Kasumi-1 (cell line): ENCODE measurements at places on chromosomes 16 and 17.

GRCh38 chr16:30697264-30698138 lies 1.5 kb upstream of the SRCAP start:
- DNase-seq = peak; percentile 88

GRCh38 chr16:57497121-57497520 lies 10.8 kb upstream of the DOK4 start:
- DNase-seq = no peak

DNA sequence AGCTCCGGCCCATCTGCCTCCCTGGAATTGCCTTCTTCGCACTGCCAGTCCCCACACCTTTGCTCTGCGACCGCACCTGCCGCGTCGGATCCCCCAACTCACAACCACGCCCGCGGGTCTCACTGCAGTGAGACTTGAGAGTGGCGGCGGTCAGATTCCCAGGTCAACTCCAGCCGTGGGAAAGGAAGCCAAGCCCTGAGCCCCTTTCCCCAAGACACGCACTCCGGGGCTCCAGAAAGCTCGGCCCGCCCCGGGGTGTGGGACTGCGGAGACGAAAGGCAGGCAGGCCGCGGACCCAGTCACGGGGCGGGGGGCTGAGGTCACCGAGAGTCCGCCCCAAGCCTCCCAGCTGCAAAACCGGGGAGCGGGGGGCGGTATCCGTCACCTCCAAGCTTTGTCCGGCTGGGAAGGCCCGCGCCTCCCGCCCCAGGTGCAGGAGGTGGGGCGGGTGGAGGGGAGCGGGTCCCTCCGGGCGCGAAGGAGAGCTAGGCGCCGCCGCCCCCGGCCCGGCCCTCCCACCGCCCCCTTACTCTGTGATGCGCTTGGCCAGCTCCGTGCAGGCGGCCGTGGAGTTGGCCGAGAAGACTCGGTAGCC lies 615 bp downstream of the PRPSAP1 start:
- no peak for DNase-seq

GRCh38 chr16:27943766-27944165 lies 119.7 kb downstream of the GSG1L start:
- no peak for DNase-seq

- no peak for DNase-seq
These were observed 14.4 kb downstream of the CANT1 start for GRCh38 chr17:78995022-78995760.

DNA sequence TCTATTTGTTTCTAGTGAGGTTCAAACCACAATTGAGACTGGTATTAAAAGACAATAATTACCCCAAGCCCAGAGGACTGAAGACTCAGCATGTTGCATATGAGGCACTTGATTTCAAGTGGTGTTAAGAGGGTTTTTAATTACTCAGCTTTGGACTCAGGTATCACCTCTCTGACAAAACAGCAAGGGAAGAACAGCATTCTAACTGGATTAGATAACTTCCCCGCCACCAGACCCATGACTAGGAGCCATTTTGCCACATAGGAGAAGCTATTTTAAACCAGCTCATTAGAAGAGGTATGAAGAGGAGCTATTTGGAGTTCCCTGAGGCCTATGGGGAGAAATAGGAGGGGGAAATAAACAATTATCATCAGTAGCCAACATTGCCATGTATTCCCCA lies 226.1 kb upstream of the TOX3 start:
- no peak for DNase-seq

- DNase-seq = no peak
These were observed 5.3 kb downstream of the CYGB start for GRCh38 chr17:76532072-76532651.

DNA sequence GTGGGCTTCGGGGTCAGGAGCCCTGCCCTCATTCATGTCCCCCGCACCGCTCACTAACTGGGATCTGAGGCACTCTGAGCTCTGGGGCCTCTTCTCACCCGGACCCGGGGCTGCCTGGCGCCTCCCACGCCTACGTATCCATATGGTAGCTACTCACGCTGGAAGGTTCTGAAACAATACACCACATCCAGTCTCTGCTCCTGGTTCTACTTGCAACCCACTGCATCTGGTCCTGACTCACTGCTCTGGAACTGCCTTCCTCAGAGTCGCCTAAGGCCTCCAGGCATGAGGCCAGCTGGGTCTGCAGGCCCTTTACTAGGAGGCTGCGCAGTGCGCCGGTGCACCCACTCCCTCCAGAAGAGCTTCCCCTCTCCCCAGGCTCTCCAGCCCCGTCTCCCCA lies 18.1 kb downstream of the USP36 start:
- DNase-seq = no peak

- DNase-seq = no peak
These were observed 157.7 kb upstream of the RPL38 start for GRCh38 chr17:74045608-74046280.

- DNase-seq = no peak
These were observed 20.1 kb downstream of the CCDC102A start for GRCh38 chr16:57516176-57516725.

DNA sequence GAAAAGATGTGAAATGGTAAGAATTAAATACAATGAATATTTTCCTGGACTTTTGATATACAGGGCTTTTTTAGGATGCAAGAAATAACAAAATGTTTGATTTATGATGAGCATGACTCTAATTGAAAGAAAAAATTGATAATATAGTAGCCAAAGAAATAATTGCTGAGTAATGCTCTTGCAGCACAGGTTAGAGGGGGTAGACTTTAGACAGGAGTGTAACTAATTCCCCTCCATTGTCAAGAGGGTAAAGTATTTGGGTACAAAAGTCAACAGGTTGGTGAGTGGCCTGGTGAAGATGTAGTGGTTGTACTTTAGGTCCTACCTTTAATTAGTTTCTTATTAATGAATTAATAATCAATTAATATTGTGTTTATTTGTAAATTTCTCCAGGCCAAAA lies 912.3 kb downstream of the KCNJ2 start:
- no peak for DNase-seq

DNA sequence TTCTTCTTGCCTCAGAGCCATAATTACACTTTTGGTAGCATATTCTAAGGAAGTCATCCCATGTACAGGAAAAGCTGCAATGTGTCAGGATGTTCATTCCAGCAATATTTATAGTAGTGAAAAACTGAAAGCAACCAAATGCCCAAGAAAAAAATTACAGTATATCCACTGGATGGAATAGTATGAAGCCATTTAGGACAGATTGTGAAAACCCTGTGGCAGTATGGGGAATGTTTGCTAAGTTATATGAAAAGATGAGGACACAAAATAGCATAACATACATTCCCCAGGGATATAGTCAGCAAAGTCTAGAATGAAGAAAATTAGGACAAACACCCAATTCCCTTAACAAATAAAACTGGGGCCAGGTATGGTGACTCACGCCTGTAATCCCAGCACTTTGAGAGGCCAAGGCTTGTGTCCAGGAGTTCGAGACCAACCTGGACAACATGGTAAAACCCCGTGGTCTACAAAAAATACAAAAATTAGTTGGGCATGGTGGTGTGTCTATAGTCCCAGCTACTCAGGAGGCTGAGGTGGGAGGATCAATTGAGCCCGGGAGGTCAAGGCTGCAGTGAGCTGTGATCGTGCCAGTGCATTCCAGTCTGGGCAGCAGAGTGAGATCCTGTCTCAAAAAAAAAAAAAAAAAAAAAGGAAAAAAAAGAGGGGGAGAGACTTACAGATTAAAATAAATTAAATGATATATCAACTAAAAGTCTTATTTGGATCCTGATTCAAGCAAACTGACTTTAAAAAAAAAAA lies 2.3 kb downstream of the LRRC3C start:
- no peak for DNase-seq

- no peak for DNase-seq
These were observed 8.1 kb downstream of the GLIS2 start for GRCh38 chr16:4323845-4324488.

- peak; percentile 37 for DNase-seq
These were observed 11.0 kb upstream of the PMFBP1 start for GRCh38 chr16:72182976-72183375.

DNA sequence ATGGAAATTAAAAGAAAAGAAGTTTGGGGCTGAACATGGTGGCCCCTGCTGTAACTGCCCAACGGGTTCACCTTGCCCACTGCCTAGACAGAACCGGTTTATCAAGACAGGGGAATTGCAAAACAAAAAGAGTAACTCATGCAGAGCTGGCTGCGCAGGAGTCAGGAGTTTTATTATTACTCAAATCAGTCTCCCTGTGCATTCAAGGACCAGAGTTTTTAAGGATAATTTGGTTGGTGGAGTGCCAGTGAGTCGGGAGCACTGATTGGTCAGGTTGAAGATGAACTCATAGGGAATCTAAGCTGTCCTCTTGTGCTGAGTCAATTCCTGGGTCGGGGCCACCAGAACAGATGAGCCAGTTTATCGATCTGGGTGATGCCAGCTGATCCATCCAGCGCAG lies 4.4 kb upstream of the SCPEP1 start:
- DNase-seq = no peak

GRCh38 chr17:9241774-9242496 lies 220.6 kb downstream of the NTN1 start:
- no peak for DNase-seq

- DNase-seq = peak; percentile 28
These were observed 8.6 kb downstream of the RIPOR1 start for GRCh38 chr16:67537270-67537635.

DNA sequence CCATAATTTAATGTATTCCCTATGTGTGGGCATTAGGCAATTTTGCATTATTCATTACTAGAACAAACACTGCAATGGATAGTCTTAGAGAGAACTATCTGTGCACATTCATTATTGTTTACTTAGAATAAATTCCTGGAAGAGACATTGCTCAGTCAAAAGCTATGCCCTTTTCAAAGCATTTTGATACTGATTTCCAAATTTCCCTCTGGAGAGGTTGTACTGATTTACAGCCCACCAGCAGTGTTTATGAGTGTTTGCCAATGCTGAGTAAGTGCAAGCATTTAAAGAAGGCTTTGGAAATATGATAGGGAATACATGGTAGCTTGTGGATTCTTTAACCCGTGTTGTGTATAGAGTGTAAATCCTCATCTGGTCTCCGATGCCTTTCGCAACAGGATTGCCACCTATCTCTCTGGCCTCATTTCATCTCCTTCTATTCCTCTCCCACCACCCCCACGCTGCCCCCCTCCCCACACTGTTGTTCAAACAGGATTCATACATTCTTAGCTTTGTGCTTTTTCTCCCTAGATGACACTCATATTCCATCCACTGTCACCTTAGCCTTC lies 33.4 kb upstream of the MMD start:
- no peak for DNase-seq

DNA sequence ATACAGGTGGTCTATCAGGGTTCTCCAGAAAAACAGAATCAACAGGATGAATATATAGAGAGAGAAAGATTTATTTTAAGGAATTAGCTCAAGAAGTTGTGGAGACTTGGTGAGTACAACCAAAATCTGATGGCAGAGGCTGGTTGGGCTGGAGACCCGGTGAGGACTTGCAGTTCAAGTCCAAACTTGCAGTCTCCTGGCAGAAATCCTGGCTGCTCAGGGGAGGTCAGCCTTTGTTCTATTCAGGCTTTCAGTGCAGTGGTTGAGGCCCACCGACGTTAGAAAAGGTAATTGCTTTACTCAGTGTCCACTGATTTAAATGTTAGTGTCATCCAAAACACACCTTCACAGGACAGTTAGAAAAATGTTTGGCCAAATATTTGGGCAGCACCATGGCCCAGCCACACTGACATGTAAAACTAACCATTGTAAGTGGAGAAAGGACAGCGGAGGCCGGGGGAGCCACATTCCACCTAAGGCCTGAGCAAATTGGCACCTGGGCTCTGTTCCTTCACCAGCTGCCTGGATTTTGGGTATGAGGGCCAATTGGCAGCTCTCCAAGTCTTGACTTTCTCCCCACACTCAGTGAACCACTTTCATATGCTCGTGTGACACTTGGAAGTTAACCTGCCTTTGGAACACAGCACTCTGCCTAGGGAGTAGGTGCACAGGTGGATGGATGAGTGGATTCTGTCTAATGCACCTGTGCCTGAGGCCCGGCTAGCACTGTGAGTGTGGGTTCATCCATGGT lies 54.7 kb downstream of the CACNG5 start:
- no peak for DNase-seq

DNA sequence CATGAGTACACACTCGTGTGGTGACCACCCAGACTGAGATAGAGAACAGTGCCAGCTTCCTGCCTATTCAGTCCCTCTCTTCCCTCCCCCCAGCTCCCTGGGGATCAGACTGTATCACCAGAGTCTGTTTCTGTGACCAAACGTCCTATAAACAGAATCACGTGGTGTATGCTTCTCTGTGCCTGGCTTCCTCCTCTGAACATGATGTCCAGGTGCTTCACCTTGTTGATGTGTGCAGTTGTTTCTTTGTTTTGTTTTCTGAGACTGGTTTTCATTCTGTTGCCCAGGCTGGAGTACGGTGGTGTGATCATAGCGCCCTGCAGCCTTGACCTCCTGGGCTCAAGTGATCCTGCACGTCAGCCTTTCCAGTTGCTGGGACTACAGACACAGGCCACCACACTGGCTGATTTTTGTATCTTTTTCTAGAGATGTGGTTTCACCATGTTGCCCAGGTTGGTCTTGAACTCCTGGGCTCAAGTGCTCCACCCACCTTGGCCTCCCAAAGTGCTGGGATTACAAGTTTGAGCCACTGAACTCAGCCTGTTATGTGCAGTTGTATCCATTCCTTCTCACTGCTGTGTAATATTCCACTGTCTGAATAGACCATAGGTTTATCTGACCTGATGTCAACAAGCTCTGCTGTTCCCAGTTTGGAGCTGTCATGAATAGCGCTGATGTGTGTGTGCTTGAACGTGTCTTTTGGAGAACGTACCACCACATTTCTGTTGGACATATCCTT lies 28.9 kb upstream of the PRM1 start:
- no peak for DNase-seq

DNA sequence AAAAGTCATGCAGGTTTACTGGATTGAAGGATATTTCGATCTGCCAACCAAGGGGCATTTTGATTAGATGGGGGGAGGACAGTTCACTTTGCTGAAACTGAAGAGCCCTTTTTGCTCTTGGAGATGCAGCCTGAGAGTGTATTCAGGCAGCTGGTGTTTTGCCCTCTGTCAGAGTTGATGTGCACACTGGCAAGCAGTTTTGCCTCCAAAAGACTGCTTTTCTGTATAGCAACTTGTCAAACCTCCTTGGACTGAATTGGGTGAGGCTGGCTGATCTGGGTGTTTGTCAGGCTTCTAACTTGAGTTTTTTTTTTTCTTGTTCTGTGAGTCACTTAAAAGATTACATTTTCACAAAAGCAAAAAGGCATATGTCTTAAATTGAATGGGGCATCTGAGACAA lies 22.6 kb upstream of the ANKFN1 start:
- no peak for DNase-seq

GRCh38 chr16:52271088-52271750 lies 275.7 kb downstream of the TOX3 start:
- DNase-seq = no peak

- no peak for DNase-seq
These were observed 47.9 kb downstream of the STH start for GRCh38 chr17:46046957-46047356.

- no peak for DNase-seq
These were observed 45.0 kb downstream of the B9D1 start for GRCh38 chr17:19317359-19318095.

- no peak for DNase-seq
These were observed 22.7 kb upstream of the ASGR2 start for GRCh38 chr17:7137171-7137943.

- peak; percentile 27 for DNase-seq
These were observed at the start of gene DLX3 for GRCh38 chr17:49995055-49995738. Gene DLX3, minus strand, starts transcription at chr17:49995224. Its CDS starts 226 bp downstream, at chr17:49994998.
